ENCODE measurements at places on chromosomes 3 and 15.

- no peak for DNase-seq
Measured at GRCh38 chr3:17954801-17955200, 212.4 kb upstream of the TBC1D5 start.

DNA sequence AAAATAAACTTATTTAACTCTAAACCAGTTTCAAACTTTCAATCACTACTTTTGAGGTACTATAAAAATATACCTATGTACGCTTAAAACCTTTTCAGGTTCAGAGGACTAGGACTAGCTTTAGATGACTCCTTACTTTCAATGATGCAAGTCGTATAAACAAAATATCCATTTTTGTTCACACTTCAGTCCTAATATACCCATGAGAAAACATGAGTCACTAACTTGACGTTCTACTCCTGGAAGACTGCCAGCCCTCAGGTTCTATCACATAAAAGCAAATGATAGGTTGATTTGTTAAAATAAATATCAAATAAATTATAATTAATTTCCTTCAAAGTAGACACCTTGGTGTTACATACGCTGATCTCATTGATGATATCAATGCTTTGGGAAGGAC lies 10.6 kb upstream of the P3H2 start:
- DNase-seq = peak; percentile 48

GRCh38 chr3:69236812-69237707 lies 114.7 kb upstream of the LMOD3 start:
- peak; percentile 1 for DNase-seq

- no peak for DNase-seq
Measured at GRCh38 chr15:45827766-45828165, 192.9 kb downstream of the SQOR start.
